ENCODE measurements at places on chromosomes 3 and 15.

GRCh38 chr3:48949376-48949717 is 30.7 kb downstream of the ARIH2 start:
- no peak for DNase-seq

DNA sequence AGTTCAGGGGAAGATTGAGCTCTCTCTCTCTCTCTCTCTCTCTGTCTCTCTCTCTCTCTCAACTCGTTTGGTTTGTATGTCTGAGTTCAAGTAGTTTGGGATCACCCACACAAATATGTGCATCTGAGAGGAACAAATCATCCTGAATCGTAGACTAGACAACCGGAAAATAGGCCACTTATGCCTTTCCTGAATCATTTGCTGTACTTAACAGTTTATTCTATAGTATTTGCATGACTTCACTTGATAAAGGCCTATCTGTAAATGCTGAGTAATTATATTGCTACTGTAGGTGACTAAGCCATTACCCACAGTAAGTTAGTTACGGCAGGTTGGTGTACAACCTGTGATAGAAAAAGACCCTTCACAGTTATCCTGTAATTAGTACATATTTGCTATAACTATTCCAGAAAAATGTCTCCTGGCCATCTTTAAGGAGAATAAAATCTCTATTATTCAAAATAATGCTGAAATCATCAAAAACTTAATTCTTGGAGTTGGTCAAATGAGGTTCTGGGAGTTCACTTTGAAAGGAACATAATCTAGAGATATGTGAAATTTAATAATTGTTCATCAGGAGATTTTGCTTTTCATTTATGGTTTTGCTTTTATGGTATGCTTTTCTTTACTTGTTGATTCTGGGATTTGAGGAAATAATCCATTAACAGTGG is 31.1 kb downstream of the OXSM start:
- no peak for DNase-seq

- DNase-seq, result no peak
Observed at GRCh38 chr15:88512078-88512477, 34.4 kb downstream of the DET1 start.

DNA sequence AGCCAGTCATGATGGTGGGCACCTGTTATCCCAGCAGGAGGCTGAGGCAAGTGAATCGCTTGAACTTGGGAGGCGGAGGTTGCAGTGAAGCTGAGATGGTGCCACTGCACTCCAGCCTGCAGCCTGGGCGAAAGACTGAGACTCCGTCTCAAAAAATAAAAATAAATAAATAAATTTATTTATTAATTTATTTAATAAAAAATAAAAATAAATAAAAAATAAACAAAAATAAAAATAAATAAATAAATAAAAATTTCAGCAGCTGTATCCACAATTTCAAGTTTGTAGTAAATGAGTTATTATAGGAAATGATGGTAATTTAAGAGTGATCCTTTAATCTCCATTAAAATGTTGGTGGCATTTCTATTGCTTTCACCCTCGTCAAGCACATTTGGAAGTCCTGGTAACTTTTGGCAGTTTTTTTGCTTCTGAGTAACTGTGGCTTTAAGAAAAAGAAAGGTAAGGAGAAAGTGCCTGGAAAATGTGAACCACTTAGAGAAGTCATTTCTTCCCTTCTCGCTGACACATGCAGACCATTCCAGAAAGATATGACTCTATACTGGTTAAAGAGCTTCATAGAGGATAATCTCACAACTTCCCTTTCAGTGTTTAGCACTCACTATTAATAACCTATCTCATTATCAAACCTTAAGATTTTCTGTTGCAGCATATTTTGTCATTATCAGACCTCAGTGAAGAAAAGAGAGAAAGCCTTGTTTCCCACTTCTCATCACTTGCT is 296.6 kb downstream of the TIGIT start:
- no peak for DNase-seq

DNA sequence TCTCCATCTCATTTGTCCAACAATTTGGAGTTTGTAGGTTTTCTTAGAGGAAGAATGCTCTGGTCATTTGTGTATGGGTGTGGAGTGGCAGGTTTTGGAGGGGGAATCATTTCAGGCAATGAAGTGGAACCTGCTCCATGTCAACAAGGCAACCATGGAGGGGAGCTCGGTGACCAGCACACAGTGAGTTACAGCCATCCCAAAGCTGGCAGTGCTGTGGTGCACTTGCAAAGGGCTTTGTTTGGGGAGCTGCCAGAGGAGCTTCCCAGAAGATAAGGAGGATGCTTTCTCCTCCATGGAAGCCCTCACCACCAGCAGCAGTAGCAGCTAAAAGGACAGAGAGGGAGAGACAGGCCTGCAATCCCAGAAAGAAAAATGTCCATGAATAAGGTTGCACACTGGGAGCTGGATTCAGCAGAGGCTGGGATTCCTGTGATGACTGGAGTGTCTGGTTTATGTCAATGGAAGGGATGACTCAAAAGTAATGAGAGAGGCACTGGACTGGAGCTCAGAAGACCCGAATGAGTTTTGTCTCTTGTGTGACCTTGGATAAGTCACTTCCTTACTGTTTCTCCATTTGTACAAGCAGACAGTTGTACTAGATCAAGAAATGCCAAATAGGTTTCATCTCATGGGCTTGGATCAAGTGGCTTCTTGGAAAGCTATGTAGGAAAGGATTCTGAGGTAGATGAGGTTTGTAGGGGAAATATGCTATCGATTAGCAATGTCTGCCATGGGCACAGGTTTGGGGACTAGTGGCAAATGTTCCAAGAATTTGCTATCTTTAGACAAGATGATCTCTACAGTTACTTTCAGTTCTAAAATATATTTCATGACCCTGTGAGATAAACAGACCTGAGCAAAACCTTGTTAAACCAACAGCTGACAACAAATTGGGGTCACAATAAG is 27.2 kb upstream of the UBE2Q2 start:
- DNase-seq, result no peak

GRCh38 chr15:64604319-64604718 is 143.9 kb downstream of the ZNF609 start:
- DNase-seq, result no peak

- no peak for DNase-seq
Observed at GRCh38 chr3:170330366-170330765, 27.1 kb upstream of the SKIL start.

DNA sequence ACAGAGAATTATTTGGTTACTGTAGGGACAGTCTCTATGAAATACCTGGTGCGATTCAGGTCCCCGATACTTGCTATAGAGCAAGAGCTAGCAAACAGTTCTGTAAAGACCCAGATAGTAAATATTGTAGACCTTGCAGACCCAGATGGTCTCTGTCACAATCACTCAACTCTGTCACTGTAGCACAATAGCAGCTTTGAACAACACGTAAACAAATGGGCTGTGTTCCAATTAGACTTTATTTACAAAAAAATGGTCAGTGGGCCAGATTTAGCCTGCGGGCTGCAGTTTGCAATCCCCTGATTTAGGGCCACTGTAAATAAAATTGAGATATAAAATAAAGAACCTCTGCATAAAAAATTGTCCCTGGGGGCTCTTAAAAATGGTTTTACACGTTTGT is 127.7 kb downstream of the SV2B start:
- DNase-seq, result no peak

GRCh38 chr3:10459954-10460754 is 45.2 kb downstream of the ATP2B2 start:
- peak; percentile 41 for DNase-seq

- DNase-seq, result no peak
Observed at GRCh38 chr3:169457807-169458697, 205.5 kb downstream of the MECOM start.

DNA sequence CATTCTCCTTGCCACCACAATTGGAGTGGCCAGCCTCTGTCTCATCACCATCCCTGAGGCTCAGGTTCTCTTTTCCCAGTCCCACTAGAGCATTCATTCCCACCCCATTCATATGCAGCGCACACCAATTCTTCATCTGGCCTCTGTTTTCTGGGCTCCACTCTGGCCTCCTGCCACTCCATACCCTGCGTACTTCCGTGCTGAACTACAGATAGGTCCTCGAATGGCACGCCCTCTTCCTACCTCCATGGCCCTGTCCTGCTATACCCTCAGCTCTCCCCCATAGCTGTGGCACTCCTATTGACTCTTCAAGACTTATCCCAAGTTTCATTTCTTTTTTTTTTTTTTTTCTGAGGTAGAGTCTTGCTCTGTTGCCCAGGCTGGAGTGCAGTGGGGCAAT is 25.9 kb downstream of the PAQR5 start:
- DNase-seq, result no peak

DNA sequence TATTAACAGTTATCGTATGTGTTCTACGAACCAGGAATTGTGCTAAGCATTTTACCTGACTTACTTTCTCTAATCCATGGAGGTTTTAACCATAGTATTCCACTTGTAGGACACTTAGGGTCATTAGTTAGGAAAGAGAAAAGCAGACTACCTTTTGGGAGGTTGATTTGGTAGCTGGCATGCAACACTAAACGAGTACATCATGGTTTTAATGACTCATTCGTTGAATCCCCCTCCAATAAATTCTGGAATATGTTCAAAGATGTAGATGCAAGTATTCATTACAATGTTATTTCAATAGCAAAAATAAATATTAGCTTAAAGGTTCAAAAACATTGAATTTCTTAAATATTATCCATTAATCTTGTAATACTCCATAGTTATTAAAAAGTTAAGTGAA is 162.5 kb downstream of the FMN1 start:
- DNase-seq, result no peak

GRCh38 chr3:61680617-61681016 is 119.2 kb downstream of the PTPRG start:
- DNase-seq, result no peak

DNA sequence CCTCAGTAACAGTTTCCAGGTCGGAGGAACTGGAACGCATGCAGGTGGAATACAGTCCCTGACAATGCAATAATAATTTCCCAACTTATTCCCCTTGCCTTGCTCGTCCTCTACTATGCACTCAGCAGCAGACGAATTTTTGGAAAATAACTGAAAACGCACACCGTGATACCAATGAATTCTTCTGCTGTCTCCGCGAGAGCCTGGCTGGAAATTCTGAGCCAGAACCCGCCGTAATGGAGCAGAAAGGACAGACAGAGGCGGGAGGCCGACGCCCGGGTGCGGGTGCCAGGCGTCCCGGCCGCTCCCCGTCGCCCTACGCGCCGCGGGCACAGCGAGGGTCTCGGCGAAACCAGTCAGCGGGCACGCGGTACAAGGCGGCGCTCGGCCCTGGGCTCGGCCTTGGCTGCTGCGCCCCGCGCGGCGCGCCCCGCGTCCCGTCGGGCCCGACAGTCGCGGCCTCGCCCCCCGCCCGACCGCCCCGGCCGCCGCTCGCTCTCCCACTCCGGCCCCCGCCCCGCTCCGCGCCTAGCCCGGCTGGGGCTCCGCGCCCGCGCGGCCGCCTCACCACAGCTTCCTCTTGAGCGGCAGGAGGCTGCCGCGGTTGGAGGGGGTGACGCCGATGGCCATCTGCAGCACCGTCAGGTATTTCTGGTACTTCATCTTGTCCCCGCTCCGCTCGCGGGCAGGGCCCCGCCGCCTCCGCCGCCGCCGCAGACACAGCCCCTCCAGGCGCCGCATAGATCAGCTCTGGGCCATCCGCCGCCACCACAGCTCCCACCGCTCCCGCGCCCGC is 114.5 kb upstream of the GOLGA8J start:
- no peak for DNase-seq

GRCh38 chr15:70892002-70892911 is at the start of the genes LRRC49 and THAP10:
Gene LRRC49, plus strand, starts transcription at chr15:70892826. Its CDS starts 69 bp downstream, at chr15:70892895.
Gene THAP10, minus strand, starts transcription at chr15:70892433. Its CDS starts 161 bp downstream, at chr15:70892272.
- no peak for DNase-seq

GRCh38 chr15:68425428-68426060 is 6.4 kb downstream of the ITGA11 start:
- no peak for DNase-seq

GRCh38 chr3:178584722-178585380 is 48.6 kb downstream of the KCNMB2 start:
- DNase-seq, result no peak
